Right ventricle myocardium inferior (tissue), 1 donor: ENCODE measurements at places on chromosomes 7 and 10.
A peak's percentile ranks its signal among the peaks of the same experiment; 100 is the strongest.

DNA sequence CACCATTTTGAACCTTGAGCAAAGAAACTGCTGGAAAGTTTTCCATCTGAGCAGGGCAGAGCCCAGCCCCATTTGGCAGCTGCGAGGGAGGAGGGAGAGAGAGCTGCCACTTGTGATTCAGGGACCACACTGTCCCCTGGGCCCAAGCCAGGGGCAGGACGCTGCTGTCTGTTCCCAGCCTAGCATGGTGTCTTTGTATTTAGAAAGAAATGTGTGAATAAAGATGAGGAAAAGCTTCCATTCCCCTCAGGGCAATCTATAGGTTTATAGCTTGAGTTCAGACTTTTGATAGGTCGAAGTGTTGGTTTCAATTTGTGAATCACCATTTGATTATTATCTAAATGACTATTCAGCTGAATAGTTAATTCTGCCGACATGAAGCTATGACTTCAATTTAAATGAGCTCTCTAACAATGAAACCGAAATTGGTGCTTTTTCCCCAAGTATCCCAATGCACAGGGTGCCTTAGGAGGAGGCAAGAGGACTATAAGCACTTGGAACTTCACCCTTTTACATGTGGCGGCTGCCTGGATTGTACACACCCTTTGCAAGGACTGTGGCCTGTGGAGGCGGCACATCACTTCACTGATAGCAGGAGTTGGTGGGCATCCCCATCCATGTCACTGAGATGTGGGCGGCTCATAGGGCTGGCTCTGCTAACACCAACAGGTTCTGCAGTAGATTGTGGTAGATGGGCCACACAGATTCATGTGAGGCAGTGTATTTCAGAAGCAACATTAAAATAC lies 223.5 kb downstream of the CCDC3 start:
- no peak for DNase-seq

GRCh38 chr7:102836977-102837376 lies 75.8 kb upstream of the LRRC17 start:
- no peak for DNase-seq

- no peak for DNase-seq
Measured at GRCh38 chr10:24645784-24646183, 77.9 kb downstream of the ARHGAP21 start.

GRCh38 chr7:102066476-102066875 lies 220.2 kb upstream of the SH2B2 start:
- DNase-seq, result no peak

DNA sequence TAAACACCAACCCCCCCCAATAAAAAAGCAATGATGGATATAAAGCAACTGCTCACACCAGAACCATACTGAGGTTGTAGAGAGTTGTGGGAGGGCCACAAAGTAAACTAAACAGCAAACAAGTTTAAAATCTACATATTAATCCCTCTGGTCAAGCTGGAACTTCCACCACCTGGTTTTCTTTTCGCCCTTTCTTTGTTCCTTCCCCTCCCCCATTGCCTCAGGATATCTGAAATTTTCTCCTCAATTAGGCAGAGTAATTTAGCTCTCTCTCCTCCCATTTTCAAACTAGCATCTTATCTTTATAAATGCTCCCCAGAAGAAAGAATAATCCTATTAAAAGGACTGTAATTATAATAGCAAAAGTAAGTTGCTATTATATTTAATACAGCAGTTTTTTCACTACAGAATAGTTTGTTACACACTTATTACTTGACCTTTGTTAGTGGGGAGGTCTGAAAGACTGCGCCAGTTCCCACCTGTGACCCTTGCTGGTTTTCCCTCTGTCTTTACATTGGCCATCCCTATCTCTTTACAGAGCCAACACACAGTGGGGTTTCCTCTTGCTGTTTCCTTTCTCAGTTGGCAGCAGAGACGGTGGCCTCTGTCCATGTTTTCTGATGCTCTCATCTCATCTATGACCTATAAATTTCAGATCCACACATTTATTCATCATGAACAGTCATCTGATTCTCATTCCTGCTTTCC lies 235.4 kb downstream of the RNLS start:
- DNase-seq, result no peak

DNA sequence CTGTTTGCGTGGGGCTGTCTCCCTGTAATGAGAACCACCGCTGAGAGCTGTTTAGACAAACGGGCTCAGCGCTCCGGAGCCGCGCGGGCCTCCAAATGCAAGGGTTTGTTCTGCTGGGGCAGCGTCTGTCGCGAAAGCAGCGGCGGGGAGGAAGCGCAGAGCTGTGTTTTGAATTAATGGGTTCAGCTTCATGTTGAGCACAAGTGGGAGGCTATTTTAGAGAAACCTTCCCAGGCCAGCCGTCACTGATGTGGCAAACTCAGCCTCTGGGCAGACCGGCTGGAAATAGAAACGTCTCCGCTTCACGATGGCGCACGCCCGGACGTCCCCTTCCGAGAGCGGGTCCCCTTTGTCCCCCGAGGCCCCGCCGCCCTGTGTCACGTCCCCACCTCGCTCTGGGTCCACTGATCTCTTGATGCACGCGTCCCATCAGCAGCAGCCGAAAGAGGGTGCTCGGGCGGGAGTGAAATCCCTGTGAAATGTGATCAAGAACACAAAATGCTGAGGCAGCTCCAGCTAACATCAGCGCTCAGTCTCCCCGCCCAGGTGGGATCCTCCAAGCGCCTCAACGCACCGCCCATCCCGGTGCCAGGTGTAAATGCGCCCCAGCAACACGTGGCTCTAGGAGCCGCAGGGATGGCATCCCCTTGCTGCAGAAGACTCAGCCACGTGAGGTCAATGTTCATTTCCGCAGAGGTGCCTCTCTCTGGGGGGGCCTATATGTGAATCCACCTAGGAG lies 44.9 kb downstream of the BAMBI start:
- DNase-seq, result peak; percentile 63
